ENCODE measurements at places on chromosomes 1 and 21.

DNA sequence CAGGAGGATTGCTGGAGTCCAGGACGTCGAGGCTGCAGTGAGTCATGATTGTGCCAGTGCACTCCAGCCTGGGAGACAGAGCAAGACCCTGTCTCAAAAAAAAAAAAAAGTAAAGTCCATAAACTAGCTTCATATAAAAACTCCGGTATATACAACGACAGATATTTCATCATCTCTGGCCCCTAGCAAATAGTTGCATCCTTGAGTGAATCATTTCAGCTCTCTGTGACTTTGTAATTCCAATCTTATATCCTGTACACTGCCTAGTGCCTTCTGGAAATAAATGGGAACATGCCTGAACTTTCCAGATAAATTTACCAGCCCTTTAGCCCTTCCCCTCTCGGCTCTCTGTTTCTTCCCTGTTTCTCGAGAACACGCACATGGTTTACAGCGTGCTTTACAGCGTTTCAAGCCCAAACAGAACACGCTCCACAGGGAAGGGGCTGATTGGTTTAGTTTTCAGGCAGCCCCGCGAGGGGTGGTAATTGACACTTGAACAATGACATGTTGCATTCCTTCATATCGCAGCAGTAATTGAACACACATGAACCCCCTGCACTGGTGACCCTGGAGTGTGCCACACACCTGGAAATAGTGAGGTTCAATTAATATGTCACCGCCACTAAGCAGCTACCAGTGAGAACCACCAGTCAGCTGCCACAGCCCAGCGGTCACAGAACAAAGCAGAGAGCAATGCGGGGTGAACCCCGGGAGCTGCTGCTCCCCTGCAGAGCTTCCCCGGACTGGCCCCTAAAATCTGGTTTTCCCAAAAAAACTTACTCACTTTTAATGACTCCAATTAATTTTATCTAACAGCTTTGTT, 35.7 kb upstream of the SIM2 start:
- DNase-seq, result no peak

DNA sequence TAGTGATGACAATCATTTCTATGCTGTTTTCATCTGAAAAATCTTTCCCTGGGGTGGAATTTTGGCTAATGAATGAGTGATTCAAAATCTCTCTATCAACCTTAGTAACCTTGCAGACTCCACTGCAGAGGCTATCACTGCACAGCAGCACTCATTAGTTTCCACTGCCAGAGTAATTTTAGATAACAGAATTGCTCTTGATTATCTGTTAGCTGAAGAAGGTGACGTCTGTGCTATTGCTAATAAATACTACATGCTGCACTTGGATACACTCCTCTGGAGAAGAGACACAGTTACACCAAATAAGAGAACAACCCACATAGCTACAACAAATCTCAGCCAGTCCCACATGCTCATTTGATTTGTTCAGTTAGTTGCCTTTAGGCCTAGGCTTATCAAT, 1348.4 kb downstream of the NCAM2 start:
- no peak for DNase-seq

DNA sequence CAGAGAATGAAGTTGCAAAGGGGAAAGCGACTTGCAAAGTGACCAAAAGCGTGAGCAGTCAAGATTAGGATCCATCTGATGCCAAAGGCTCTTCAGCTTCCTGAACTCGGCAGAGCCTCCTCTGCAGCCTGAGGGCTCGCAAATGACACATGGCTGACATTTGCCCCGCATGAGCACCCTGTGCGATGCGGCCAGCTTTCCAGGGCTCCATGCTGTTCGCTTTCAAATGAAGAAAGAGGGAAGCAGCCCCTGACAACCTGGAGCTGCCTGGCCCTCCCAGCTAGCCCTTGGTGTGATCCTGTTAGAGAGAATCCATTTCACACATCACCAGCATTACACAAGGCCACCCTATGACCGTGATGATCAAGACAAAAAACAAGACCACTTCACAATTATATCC, 20.2 kb upstream of the FAM131C start:
- no peak for DNase-seq

DNA sequence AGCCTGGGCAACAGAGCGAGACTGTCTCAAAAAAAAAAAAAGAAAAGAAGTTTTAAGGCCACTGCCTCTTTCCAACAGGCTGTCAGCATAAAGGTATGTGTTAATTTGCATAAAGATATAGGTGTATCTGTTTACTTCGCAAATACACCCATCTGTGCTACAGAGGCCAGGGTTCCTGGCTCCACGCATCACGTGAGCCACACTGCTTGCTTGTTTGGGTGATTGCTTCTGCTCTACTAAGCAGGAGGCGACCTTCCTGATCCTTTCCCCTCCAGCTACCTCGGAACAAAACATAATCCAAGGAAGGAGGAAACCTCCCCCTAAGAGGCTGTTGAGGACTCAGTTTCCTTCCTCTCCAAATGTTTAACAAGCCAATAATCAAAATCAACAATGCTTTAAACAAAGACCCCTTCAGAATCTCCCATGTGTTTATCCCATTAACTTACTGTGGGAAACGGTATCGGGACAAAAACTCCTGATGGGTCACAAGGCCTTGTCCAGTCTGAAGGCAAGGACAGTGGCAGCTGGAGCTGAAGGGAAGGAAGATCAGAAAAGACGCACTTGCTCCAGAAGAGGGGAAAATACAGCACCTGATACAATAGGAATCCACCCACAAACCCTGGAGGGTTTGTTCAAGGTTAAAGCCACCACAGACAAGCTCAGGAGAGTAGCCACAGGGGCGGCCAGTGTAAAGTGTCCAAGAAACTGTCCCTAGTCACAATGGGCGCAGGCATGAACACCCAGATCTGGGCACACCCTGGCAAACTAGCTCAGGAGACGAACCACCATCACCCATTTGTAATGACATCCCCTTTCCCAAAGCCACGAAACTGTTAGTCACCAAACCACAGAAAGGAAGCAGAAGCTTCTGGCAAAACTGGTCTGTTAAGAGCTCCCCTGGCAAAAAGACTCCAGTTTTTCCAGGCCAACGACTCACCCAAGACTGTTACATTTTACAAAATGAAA, 17.2 kb downstream of the CTNNBIP1 start:
- no peak for DNase-seq

GRCh38 chr1:96488777-96489176, 232.8 kb upstream of the PTBP2 start:
- no peak for DNase-seq

GRCh38 chr1:101908980-101909379, 87.7 kb downstream of the OLFM3 start:
- no peak for DNase-seq

DNA sequence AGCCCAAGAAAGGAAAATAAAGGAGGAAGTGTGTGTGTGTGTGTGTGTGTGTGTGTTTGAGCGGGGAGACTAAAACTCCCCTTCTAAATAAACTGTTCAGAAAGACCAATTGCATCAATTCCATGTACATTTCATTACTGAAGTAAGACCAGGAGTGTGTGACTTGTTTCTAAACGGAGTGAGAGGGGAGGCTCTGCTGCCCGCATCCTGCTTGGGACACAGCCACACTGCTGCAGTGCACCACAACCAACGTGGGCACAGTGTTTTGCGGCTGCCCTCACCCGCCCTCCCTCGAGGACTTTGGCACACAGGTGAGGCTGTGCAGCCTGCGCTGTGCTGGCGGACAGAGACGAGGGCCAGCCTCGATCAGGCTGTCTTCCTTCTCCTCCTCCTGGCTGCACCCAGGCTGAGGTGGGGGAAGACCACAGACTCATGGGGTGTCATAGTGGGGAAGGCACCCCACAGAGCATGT, 31.0 kb upstream of the H6PD start:
- no peak for DNase-seq

DNA sequence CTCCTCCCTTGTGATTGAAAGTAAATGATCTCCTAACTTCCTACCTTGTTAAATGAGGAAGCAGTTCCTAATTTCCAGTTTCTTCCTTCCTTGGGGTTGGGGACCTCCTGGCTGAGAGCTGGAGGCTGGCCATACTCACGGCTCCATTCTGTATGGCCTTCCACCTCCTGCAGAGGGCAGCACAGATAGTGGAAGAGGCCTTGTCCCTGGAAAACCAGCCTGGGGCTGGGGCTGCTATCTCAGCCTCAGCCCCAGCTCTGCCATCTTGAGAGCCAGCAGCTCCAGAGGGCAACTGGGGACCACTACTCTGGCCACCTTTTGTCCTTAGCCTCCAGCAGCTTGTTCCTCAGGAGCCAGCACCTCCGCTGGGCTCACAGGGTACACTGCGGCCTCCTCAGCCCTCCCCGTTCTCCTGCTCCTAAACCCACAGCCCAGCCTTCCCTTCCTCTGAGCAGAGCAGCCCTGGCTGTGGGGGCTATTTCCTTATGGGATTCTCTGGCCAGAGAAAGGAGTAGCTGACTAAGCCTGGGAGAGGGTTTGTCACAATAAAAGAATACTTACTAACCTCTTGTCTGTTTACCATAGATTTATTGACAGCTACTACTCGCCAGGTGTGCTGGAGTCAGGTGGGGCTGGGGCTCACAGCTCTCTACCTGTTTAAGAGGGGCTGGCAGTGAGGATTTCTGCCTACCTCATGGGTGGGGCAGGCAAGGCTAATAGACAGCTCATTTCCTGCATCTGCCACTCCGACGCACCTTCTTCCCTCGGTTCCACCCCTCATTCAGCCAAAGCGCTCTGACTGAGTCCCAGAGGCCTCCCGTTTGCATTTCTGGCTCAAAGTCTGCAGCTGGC, 6.3 kb downstream of the TMEM234 start:
- DNase-seq, result peak; percentile 31

DNA sequence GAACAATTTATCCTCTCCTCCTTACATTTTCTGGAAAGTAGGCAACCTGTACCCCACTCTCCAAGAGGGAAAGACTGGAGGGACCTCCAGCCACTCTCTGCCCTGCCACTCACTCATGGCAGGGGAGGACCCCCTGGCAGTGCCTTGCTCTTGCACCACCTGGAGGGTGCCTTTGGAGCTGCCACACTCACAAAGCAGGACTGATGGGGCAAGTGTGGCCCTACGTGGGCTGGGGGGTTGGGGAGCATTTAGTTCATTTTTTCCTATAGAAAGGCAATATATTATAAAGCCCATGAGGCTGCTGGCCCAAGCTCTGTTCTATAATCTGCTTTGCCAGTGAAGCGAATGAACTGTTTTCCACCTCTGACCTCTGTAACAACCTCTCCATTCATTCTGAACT, 50.3 kb downstream of the GPR161 start:
- no peak for DNase-seq

- no peak for DNase-seq
Observed at GRCh38 chr1:100832694-100833428, 61.8 kb downstream of the EXTL2 start.

DNA sequence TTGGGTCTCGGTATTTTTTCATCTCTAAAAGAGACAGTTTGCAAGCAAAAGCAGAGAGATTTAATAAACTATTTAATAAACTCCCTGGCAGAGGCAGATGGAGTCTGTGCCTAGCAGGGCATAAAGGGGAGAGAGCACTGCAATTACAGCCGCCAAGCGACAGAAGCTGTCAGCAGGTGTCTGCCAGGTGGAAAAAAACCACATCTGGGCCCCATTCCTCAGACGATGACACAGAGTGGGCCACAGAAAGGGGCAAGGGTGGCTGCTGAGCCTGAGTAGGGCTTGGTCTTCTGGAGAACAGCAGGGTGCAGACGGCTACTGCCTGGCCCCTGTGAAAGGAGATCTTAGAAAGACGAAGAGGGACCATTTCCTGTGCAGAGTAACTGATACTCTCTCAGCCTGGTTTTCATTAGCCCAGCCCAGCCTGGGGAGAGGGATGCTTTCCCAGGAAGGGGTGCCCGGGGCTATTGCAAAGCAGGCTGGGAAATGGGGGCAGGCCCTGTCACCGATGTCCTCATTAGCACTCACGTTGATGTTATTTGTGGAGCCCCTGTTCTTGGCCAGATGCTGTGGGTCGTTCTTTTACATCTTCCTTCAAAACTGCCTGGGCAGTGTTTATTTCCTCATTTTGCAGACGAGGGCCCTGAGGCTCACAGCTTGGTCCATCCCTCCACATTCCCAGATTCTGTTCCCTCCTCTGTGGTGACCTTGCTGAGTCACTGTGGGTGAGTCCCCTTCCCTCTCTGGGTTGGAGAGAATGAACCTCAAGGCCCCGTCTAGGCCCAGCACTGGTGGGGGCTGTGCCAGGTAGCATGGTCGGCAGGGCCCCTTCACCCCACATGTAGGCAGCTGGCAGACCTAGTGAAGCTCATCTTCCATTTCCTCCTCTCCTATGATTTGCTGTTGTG, 472.7 kb downstream of the PTPRU start:
- DNase-seq, result no peak

DNA sequence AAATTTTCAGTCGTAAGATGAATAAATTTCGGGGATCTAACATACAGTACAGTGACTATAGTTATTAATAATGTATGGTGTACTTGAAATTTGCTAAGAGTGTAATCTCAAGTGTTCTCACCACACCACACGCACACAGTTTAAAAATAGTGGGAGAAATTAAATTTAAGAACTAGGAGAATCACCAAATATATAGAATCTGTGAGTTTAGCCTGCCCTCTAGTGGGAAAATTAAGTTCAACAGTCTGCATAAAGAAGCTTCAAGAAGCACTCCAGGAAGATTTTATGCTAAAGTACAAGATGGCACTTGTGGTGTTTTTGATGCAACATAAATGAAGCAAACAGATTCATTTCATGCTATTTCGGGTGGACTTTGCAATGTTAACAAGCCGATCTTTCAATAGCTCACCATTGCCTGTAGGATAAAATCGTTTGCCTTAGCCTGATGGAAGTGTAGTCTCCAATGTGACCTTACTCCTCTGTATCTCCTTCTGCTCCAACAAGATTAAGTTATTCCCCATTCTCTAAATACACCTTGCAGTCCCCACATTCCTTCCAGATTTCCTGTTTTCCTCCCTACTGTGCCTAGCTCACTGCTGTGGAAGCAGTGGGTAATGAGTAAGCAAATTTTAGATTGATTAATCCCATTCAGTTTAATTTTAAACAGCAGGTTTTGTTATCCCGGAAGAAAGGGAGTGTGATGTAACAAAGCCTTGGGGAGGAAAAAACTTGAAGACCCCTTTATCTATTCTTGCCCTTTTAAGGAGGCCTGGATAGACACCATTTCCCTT, 8.7 kb upstream of the PIK3C2B start:
- no peak for DNase-seq

GRCh38 chr1:11514366-11514765, 35.4 kb downstream of the DISP3 start:
- no peak for DNase-seq

- DNase-seq, result no peak
Observed at GRCh38 chr1:15146142-15146680, 7.3 kb upstream of the TMEM51 start.

GRCh38 chr1:36083635-36084496, at the start of gene TEKT2:
TSS of gene TEKT2 (plus strand) at chr1:36084094. CDS start at chr1:36084922, 828 bp downstream.
- DNase-seq, result no peak

- peak; percentile 58 for DNase-seq
Observed at GRCh38 chr1:156126630-156127534, 12.4 kb downstream of the LMNA start.

DNA sequence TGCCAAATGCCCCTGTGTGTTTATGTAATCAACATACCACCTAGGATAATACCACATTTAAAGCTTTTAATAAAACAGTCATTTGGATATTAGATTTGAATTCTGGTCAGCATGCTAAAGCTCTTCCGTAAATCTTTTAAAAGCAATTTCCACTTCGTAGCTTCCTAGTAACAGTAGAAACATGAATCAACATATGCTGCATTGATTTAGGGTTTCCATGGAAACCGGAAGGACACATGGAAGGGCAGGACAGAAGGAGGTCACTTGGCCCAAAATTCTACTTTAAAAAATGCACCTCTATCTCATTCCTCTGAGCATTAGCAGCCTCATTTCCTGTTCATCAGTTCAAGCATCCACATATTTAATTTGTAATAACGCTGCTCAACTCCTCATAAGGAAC, 8.1 kb downstream of the RGS8 start:
- DNase-seq, result no peak

- no peak for DNase-seq
Observed at GRCh38 chr1:16164213-16165072, 8.6 kb upstream of the EPHA2 start.
